ENCODE measurements at places on chromosomes 7 and 10.

DNA sequence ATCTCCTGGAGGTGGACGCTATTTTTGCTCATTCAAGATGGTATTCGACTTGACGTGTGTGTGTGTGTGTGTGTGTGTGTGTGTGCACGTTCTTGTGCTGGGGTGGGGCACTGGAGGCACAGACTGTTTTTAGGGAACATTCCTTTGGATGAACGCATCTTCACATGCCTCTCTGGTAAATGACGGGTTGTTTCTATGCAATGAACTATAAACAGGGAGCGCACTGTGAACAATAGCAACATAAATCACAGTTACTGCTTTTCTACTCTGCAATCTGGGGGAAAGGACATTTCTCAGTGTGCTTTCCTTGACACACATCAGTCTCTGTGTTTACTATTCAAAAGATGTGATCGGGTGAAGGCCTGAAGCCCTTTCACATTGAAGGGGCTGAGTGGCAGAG lies 120.1 kb upstream of the PITRM1 start:
- DNase-seq = no peak

GRCh38 chr10:77680811-77681210 lies 43.2 kb upstream of the KCNMA1 start:
- no peak for DNase-seq

DNA sequence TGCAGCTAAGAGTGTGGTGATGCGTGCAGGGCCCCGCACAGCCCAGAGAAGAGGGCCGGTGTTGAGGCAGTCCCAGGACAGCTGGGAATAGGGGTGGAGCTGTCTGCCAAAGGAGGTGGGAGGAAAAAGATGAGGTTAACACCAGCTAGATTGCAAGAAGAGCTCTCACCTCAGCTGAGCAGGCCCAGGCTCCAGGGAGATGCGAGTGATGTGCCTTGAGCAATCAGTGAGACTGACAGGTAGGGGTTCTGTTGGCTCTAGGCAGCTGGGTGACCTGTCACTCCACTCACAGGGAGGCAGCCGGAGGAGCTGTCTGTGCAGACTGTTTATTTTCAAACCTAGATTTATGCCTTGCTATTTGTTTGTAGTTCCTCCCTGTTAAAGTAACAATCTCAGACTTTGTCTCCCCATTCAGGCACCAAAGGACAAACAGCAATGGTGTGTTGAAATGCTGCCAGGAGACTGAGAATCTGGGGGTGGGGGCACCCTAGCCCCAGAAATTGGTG lies 205.1 kb upstream of the CXCL12 start:
- no peak for DNase-seq

DNA sequence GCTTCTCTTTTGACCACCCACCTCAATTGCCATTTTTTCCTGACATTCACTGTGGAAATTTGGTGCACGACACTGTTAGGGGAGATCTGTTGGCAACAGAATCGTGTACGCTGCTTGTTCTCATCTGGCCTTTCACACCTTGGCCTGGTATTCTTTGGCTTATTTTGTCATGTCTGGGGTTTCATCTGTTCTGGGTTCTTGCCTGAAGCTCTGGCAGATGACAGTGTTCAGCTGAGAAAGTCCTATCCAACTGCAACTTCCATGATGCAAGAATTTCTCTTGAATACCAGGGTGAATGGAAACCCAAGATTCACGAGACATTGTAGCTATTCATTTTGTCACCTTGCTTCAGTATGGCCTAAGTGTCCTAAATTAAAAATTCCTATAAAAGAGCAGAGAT lies 82.6 kb upstream of the CELF2 start:
- no peak for DNase-seq

DNA sequence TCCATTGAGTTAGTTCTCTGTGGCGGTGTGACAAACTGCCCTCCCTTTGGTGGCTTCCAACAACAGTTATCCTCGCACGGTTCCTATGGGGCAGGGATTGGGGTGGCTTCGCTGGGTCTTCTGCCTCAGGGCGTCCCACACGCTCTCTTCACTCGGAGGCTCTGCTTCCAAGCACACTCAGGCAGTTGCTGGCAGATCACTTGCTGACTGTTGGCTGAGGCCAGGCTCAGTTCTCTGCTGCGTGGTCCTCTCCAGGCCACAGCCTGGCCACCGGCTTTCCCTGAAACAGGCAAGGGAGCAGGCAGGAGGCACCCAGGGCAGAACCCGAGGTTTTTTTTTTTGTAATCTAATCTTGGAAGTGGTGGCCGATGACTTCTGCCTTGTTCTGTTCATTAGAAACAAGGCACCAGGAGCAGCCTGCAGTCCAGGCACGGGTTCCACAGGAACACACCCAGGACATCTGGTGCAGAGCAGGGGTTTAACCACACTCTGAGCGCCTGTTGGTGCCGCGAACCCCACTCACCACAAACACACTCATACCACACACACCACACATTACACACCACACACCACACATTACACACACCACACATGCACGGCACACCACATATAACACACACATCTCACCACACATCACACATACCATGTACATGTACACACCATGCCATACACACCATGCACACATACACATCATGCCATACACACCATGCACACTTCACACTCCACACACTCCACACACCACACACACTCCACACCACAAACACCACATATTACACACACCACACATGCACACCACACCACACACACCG lies 112.2 kb downstream of the PTPN20 start:
- no peak for DNase-seq

DNA sequence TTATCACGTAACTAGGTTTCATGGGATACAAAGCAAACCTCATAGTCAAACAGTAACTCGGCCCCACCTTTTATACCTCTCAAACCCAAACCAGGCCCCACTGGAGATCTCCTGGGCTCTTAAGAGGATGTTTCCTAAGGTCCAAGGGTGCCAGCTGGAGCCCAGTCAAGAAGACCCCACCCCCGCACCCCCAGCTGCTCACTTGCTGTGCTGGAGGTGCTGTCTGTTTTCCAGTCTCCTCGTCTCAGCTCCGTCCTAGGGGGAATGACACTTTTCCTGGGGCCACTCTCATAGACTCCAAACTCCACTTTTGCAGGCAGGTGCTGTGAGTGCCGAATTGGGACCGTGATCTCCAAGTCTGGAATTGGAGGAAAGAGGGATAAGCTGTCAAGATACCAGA lies 22.7 kb upstream of the TM9SF3 start:
- no peak for DNase-seq

DNA sequence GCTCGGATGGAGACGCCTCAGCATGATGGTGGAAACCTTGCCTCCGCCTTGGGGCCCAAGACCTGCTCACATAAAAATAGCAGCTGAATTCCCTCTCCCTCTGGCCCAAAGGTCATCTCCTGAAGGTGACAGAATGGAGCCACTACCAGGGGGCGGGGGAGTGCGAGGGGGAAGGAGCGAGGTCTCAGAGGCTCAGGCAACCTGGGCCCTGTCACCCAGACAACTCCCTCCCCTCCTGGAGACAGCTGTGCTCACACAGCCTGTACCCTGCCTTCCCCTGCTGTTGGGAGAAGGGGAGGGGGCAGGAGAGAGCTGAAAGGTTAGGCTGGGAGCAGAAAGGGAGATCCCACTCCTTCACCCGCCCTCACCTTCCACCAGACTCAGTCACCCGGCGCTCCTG lies 173.0 kb upstream of the RHEB start:
- DNase-seq = no peak

GRCh38 chr10:11468126-11468742 lies 143.2 kb downstream of the USP6NL start:
- DNase-seq = no peak

DNA sequence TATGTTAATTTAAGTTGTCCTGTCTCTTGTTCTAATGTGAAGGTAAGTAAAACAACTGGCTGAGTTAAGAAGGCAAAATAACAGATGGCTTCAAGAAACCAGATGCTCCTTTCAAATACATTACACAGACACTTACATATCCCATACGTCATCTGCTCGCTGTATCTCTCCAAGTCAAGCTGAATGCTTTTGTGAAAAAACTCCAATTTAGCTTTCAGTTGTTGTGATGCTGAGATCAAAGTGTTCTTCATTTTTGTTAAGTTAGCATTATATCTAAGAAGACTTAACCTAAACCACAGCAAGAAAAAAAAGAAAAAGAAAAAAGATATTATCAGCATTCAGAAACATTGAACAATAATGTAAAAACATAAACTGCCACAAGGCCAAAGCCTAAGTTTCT lies 18.5 kb upstream of the ERLIN1 start:
- no peak for DNase-seq

- DNase-seq = peak; percentile 35
These were observed 190.8 kb downstream of the MLLT10 start for GRCh38 chr10:21724687-21725367.

DNA sequence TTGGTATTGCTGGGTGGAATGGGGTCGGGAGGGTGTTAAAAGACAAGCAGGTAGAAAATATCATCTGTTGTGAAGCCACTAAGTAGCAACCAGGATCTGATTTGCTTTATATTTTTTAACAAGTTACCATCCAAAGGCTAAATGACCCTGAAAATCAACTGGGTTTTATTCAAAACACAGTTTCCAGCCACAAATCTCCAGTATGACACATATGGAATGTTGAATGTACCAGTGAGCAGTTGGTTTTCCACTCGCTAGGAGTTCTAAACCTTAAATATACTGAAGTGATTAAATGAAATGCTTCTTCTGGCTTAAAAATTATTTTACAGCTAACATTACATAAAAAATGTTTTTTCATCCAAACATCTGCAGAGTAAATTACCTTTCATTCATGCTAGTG lies 112.5 kb downstream of the PDE1C start:
- no peak for DNase-seq

- DNase-seq = no peak
These were observed 30.2 kb upstream of the ARHGAP22 start for GRCh38 chr10:48634984-48635557.

- no peak for DNase-seq
These were observed 68.6 kb upstream of the CACNB2 start for GRCh38 chr10:18071591-18071990.

DNA sequence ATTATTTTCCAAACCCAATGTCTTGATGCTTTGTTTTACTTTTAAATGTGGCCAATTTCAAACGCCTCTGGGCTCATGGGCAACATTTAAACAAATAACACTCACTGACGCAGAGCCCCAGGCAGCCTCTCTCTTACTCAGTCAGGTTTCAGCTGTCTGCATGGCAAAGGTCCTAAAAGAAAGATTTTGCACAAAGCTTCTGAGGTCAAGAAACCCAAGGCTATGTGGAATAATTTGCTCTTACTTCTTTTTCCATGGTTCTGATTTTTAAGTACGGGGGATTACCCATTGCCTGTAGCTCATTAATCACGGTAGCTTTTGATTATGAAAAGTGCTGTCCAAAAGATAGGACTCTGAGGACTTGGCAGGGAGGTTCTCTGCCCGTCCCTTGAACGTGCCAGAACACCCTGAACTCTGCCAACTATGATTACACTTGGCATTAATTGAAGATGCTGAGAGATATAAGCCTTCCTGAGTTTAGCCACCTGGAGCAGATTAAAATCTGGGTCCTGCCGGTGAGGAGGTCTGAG lies 14.1 kb upstream of the MSRB2 start:
- no peak for DNase-seq

DNA sequence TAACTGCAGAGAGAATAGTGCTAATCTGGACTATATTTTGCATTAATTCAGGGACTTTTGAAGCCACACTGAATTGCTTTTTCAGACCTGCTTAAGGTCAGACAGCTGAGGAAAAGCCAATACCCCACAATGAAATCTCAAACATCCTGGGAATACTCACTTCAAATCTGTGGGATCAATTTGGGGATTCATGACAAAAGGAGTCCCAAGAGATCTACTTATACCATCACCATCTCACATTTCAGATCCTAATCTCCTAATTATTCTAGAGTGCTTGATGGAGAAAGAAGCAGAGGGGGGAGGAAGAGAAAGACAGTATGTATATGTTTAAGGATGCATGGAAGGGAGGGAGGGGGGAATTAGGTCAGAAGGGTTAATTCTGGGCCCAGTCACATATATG lies 202.2 kb downstream of the CACNA2D1 start:
- no peak for DNase-seq

DNA sequence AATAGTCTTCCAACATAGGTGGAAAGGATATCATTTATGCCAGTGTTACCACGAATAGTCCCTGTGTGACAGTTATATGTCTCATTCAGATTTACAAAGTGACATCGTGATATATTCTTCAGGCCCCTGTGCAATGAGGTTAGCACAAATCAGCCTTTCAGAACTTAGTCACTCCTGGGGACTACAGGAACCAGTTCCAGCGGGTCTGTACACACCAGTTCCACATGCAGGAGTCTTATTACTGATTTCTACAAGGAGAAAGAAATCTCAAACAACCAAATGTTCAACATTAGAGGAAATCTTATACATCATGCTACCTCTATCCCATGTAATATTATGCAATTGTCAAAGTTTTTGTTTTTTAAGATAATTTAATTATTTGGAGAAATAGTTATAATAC lies 4.4 kb upstream of the WDR91 start:
- DNase-seq = no peak

GRCh38 chr7:15720849-15721471 lies 34.5 kb upstream of the MEOX2 start:
- no peak for DNase-seq

All from activated CD4-positive, alpha-beta memory T cell treated with anti-CD3 and anti-CD28 coated beads, Interleukin-2, amount 10 ng/mL, durations not matched to agents 7 days and 5 days (primary cell).